NCI-H1436 treated with DMSO at 0.1 percent for 48 hours (cell line): ENCODE measurements at places on chromosomes 5 and 9.

DNA sequence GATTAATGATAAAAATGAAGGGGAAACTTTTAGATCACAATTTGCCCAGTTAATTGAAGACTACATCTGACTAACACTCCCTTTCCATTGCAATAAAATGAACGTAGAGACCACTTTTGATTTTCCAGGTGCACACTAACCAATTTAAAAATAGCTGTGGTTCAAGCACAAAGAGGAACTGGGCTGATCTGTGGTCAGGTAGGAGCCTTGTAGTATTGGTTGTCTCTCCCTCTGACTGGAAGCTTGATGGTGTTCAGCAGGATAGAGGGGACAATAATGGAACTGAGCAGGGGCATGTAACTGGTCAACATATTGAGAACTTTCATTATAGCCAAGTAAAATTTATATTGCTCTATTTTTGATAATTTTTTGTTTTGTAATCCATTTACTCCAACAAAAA, 886.8 kb upstream of the SEMA6A start:
- no peak for DNase-seq

- DNase-seq = no peak
These were observed 228.5 kb downstream of the MARCHF11 start for GRCh38 chr5:15951126-15951525.

DNA sequence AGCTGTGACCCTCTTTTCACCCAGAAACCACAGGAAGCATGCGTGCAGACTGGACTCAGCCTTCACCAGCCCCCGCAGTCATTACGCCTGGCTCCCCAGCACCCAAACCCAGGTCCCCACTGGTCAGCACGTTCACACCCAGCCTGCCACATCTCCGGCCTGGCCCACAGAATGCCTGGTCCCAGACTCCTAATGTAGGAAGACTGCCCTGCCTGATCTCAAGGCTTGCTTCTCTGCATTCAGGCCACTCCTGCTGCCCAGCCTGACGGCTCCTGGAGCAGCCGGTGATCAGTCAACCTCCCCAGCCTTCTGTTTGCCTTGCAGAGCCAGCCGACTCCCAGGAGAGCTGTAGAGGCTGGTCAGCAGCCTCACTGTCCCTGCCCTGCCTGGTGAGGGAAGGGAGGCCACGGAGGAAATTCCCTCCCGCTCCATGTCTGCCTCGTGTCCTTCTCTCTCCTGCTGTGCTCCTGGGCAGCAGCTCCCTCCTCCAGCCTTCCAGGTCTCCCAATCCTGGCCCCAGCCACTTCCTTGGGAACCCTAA, 25.4 kb downstream of the ADAMTS2 start:
- no peak for DNase-seq

DNA sequence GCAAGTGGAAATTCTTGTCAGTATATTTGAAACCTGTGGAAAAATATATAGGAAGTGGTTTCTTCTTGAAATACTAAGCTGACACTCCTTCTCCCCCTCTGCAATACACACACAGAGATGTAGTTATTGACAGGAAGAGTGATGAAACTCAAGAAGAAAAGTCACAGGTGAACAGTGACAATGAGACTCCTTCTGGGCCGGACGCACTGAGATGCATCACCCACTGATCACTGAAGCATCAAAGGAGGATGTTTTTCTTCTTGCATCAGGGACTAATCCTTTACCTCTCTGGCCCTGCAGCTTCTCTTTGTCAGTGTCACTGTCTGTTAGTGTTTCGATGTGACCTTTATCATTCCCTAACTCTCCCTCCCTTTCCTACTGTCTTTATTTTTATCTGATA, 1864.2 kb upstream of the C9orf72 start:
- no peak for DNase-seq

DNA sequence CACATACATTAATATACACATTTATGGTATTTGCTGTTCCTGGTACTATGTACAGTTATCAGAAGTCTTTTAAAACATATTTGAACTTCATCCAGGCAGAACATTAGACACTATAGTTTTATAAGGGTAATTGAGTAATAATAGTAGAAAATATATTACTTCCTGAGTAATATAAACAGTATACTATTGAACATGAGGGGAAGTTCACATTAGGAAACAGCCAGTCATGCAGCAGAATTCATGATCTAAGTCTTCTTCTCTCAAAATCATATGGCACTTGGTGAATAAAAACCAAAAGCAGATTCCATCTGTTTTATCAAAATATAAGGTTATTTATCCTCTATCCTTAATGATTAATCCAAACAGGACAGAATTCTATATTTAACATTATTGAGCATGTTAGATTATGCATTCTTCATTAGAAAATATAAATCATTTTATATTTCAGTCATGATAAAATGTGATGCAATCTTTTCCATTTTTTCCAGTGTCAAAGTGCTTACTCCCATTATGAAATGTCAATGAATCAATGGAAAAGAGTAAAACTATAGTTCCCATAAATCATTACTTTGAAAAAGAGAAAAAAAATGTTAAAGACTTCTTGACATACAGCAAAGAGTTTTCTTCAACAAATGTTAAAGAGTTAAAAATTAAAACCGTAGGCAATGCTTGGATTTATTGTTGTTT, 584.3 kb upstream of the TUSC1 start:
- DNase-seq = no peak

- no peak for DNase-seq
These were observed 15.1 kb upstream of the TRIM36 start for GRCh38 chr5:115184770-115185169.

DNA sequence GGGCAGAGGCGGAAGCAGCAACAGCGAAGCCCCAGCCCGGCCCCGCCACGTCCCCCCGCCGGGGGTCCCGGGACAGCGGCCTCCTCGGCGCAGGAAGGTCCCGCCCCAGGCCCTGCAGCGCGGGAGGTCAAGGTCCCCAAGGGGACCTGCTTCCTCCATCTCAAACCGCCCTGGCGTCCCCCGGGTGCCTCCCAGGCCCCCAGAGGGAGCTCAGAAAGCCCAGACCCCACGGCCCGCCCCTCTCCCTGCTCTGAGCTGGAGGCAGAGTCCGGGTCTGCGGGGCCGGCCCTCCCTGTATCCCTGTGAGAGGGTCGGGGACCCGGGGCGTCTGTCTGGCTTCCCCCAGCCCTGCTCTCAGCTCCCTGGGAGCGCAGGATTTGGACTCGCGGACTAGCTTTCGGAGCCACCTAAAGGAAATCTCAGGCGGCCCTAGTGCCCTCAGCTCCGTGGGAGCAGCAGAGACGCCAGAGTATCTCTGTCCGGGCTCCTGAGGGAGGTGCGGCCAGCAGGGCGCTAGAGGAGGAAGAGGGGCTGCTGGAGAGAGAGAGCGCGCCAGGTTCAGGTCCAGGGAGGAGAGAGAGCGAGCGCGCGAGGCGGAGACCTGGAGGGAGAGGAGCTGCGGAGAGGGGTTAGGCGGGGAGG, 30.7 kb downstream of the EXOC3 start:
- no peak for DNase-seq

- no peak for DNase-seq
These were observed 122.1 kb upstream of the DMAC1 start for GRCh38 chr9:7921545-7922197.
